ENCODE measurements at places on chromosomes 2 and 18. TPM values are rescaled to one million over a fixed set of nuclear protein-coding genes. Genes with fewer than 3 reads are reported as not detected.
A peak's percentile ranks its signal among the peaks of the same experiment; 100 is the strongest.

- DNase-seq: no peak
Observed at GRCh38 chr2:152874955-152875354, 156.5 kb downstream of the ARL6IP6 start.

- DNase-seq: peak; percentile 80
Observed at GRCh38 chr2:106542746-106543359, 55.7 kb downstream of the CD8B2 start.

GRCh38 chr2:145595296-145595695 is 1075.4 kb upstream of the ZEB2 start:
- DNase-seq: no peak

DNA sequence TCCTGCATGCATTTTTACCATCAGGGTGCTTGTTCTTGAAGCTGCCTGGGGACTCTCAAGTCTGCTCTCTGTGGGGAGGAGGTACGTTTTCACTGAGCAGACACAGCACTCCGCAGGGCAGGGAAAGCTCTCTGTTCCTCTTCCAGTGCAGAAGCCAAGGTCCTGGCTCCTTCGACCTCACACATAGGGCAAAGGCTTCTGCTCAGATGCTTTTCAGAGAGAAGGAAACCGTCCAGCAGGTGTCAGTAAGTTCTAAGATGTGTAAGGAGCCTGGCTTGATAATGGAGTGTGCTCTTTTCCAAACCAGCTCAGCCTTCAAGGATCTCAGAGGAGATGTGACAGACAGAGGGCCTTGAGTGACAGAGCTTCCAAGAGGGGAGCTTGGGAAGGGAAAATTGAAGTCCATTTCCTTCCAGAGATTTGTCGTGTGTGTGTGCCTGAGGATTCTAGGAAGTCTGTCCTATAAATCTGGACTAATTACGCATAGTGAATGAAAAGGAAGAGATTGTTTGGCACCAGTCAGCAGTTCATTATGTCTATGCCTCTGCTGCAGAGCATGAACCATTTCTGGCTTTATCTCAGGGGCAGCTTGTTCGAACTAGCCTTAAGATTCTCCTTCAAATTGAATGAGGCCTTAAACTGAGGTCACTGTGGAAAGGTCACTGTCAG is 67.3 kb upstream of the UPP2 start:
- DNase-seq: no peak

DNA sequence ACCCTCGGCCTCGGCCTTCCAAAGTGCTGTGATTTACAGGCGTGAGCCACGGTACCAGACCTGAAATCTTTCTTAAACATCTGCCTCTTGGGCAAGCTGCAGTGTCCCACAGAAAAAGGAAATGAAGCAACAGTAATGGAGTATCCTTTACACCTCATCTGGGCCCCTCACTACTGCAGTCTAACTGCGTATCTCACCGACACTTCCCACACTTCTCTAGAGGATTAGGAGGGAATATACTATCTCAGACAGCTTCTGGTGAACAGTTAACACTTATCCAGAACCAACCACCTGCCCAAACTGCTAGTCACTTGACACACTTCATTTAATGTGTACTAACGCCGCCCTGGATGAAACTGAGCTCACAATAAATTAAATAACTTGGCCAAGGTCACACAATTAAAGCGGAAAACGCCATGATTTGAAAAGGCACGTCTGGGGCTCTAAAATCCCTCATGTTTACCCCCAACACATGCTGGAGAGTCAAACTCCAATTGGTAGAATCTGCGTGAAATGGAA is 993 bp downstream of the COX7A2L start:
- DNase-seq: no peak

GRCh38 chr2:75870651-75871137 is 160.0 kb upstream of the GCFC2 start:
- DNase-seq: no peak

DNA sequence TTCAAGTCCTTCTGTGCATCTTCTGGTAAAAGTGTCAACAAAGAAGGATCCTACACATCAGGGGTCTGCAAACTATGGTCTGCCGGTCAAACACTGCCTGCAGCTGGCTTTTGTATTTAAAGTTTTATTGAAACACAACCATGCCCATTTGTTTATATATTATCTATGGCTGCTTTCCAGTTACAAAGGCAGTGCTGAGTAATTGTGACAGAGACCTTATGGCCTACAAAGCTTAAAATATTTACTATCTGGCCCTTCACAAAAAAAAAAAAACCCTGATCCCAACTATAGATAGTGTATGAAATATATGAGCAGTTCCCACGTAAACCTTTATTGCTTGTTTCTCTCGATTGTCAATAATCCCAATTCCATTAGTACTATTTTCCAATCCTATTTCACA is 101.4 kb downstream of the RBMS1 start:
- no peak for DNase-seq

DNA sequence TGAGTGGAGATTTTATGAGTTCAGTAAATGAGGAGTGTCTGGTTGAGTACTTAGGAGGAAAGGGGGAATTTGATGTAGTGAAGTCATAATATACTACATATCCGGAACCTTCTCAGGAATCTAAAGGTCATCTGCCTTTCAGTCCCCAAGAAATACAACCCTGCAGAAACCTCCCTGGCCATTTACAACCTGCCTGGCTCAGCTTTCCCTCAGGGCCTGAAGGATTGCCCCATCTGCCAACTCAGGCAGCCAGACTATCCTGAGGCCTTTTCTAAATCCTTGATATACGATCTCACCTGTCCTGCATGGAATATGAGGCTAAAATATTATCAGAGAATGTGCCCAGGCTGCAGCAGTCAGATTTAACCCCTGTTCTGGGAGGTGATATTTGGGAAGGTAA is 165.4 kb upstream of the SPOPL start:
- DNase-seq: no peak

GRCh38 chr2:8588831-8589191 is 93.0 kb upstream of the ID2 start:
- no peak for DNase-seq

Gene FEV
- total RNA-seq: not detected

Gene USP40
- 17.2 TPM for total RNA-seq

Gene DES
- 13,356 TPM for total RNA-seq

Gene FKBP1B
- total RNA-seq: 3.1 TPM

Gene NT5C1B
- total RNA-seq: not detected

Gene ZAP70
- 1.6 TPM for total RNA-seq

Gene SCG2
- total RNA-seq: not detected

All from Right ventricle myocardium inferior (tissue), 1 donor.